ENCODE measurements at places on chromosomes 11 and 22. TPM values are rescaled to one million over a fixed set of nuclear protein-coding genes. Genes with fewer than 3 reads are reported as not detected.

- DNase-seq, result no peak
Observed at GRCh38 chr11:126510621-126511370, 155.3 kb downstream of the ST3GAL4 start.

- DNase-seq, result no peak
Observed at GRCh38 chr11:78607696-78608095, 33.0 kb upstream of the NARS2 start.

Gene FAM180B
- total RNA-seq, result 0.23 TPM

- no peak for DNase-seq
Observed at GRCh38 chr11:91124363-91124762, 901.5 kb upstream of the CHORDC1 start.

- no peak for DNase-seq
Observed at GRCh38 chr11:64357904-64358535, 942 bp upstream of the RPS6KA4 start.

DNA sequence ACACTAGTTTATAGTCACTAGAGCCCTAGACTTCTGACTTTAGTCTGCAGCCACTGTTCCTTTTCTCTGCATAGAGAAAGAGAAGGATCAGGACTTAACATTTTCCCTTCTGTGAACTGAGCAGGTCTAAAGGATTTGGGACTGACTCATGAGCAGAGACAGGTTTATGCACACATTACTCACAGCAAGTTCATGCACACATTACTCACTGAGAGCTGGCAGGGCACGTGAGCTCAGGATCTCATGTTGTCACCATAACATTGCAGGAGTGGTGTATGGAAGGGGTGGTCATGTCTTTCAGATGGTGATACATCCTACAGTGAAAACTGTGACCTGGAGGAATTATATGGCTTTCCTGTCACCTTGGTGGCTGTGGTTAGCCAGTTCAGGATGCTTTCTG lies 56.4 kb downstream of the CEP164 start:
- no peak for DNase-seq

- DNase-seq, result no peak
Observed at GRCh38 chr11:130213979-130214281, 54.3 kb downstream of the ST14 start.

Gene MUC2
- total RNA-seq, result not detected

- DNase-seq, result no peak
Observed at GRCh38 chr11:120565466-120566155, 54.1 kb downstream of the GRIK4 start.

DNA sequence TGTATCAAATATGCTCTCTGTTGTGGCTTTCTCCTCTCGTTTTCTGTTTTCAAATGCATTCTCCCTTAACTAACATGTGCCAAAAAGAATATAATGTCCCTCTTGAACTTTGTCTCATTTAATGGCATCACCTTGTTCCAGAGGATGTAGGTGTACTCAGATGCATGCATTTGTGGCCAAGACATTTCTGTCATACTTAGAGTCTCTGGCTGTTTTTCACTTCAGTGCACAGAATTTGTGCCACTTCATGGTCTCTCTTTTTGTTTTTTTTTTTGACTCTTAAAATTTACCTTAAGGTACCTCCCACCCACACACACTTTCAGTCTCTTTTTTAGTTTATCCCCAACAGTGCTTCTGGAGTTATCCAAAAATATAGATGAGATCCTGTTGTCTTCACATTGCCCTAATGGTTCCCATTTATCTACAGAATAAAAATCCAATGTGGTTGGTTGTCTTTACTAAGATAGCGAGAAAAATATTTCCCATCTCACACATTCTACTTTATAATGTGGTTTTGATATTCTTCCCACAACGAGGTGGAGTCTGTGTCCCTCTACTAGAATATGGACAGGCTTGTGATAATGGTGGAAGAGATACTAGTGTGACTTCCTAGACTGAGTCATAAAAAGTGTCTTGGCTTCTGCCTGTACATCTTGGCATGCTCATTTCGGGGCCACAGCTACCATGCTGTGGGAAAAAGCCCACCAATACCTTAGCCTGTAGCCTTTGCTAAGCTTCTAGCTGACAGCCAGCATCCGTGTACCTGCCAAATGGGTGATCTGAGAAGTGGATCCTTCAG lies 125.8 kb downstream of the DDX10 start:
- no peak for DNase-seq

- no peak for DNase-seq
Observed at GRCh38 chr11:132681971-132682370, 850.3 kb downstream of the OPCML start.

GRCh38 chr11:8593935-8594909 lies at the start of gene STK33:
Gene STK33, minus strand, starts transcription at chr11:8594228. Its CDS starts 119,323 bp downstream, at chr11:8474905.
- DNase-seq, result peak; percentile 63

Gene TSGA10IP
- not detected for total RNA-seq

GRCh38 chr11:11387207-11387606 lies 34.2 kb upstream of the CSNK2A3 start:
- DNase-seq, result no peak

- peak; percentile 42 for DNase-seq
Observed at GRCh38 chr22:49953027-49953679, 7.4 kb upstream of the PIM3 start.

Gene CARS1
- total RNA-seq, result 24.6 TPM

- peak; percentile 36 for DNase-seq
Observed at GRCh38 chr11:107590460-107591377, at the start of gene ELMOD1. Gene ELMOD1, plus strand, starts transcription at chr11:107591147. Its CDS starts 27,043 bp downstream, at chr11:107618190.

- DNase-seq, result peak; percentile 34
Observed at GRCh38 chr22:39349967-39350726, at the start of gene SYNGR1. Gene SYNGR1, plus strand, starts transcription at chr22:39349991. Its CDS starts 20 bp downstream, at chr22:39350011.

- no peak for DNase-seq
Observed at GRCh38 chr22:26205494-26205893, 36.2 kb downstream of the SEZ6L start.

DNA sequence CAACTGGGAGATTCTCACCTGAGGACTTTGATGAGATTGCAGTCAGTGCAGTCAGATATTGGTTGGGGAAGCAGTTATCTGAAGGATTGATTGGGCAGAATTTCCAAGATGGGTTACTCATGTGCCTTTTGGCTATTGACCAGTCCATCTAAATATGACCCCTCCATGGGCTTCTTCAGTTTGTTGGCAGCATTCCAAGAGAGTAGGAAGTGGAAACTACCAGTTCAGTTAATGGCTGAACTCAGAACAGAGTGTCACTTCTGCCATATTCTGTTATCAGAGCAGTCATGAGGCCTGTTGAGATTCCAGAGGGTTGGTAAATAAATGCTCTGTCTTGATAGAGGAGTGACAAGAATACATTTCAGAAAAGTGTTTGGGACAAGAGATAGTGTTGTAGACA lies 71.0 kb downstream of the CYP2R1 start:
- DNase-seq, result no peak

- DNase-seq, result no peak
Observed at GRCh38 chr11:8386134-8386864, 122.6 kb upstream of the LMO1 start.

Gene ZNF280A
- total RNA-seq, result not detected

DNA sequence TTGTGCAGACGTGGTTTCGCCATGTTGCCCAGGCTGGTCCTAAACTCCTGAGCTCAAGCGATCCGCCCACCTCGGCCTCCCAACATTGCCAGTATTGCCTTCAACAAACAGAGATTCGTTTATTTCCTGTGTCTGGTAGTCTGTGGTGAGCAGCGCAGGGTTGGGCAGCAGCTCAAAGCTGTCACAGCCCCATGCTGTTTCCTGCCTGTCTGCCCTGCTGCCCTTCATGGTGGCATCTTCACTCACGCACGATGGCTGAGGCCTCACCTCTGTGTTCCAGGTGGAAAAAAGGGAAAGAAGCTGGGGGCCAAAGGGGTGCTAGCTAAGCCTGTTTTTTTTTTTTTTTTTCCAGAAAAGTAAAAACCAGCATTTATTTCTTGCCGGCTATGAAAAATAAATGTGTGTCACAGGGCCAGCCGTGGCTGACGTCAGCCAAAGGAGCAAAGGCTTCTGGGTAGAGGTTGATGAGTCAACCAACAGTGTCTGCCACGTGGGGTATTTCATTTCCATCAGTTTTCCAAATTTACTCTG lies 28.8 kb downstream of the TBC1D22A start:
- no peak for DNase-seq

GRCh38 chr11:13876423-13876822 lies 86.1 kb upstream of the SPON1 start:
- no peak for DNase-seq

GRCh38 chr11:10954184-10954583 lies 96.3 kb upstream of the ZBED5 start:
- DNase-seq, result no peak

GRCh38 chr11:9825315-9825714 lies 161.4 kb downstream of the SWAP70 start:
- DNase-seq, result no peak

Gene LIF
- 2.2 TPM for total RNA-seq

All from heart right ventricle (tissue), 16 donors.